OCI-M1 (cell line): ENCODE measurements at places on chromosomes 12 and 14.

GRCh38 chr14:105317546-105317945 is 3.0 kb downstream of the PACS2 start:
- no peak for DNase-seq

DNA sequence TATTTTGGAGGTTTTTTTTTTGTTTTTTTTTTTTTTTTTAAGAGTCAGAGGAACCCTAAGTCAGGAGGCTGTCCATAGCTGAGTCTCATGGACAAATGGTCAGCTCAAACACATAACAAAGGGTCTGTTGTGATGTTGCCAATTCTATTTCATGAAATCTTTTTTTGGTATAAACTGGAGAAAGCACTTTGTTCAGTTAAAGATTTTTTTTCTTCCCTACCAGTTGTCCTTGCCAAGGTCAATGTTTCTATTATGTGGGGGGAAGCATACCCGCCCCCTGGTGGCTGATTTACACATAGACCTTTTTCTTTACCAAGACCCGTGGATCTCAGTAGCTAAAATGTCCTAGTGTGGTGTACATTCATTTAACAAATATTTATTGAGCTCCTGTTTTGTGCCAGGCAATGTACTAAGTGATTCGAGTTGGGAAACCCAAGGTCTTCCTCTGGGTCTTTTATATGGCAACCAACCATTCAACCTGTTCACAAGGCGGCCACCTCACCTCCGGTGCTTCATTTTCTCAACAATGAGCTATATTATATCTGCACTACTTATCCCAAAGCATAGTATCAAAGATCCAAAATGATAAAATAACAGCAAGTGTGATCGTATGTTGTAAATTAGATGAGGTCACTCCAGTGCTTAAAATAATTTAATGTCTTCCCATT is 214.5 kb downstream of the PAH start:
- peak; percentile 82 for DNase-seq

DNA sequence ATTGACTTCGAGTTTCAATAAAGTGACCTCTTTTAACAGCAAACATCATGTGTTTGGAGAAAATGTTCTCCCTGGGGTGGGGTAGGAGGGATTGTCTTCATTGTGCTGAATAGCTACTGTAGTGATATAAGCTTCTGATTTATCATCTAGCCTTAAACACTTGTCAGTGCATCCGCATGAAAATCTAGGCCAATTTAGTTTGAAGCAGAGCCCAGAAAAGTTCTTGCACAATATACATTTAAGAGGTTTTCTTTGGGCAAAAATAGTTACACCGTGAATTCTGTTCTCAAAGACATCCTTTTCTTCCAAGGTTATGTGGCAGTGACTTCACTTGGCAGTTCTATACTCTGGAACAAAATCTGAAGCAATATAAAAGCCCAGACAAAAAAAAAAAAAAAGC is 136.0 kb upstream of the IFNG-AS1 start:
- DNase-seq, result no peak

GRCh38 chr12:8639936-8640335 is 22.7 kb downstream of the MFAP5 start:
- no peak for DNase-seq

DNA sequence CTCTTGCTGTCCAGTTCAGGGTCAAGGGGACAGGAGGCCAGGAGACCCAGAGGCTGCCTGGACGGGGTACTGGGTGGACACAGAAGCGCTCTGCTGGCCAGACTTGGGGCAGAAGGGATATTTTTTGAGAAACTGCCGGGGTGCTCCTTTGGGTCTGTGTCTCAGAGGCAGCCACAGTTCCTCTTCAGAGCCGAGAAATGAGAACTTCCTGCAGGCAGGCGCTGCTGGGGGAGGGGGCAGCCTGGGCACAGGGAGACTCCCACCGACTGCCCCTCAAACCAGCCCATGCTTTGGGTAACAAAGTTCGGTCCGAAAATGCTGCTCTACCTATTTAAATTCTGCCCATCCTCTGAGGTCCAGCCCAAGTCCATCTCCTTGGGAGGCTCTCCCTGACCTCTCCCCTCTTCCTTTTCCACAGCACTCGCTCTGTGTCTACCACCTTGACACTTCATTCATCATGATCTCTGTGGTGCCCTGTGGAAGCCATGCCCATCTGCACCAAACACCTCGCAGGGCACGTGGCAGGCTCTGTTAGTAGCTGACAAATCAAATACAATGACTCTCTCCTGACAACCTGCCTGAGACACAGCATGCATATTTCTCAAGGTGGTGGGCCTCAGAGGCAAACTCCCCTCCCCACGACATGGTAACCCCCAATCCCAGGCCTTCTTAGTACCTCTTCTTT is 16.4 kb downstream of the HDAC7 start:
- DNase-seq, result peak; percentile 22

DNA sequence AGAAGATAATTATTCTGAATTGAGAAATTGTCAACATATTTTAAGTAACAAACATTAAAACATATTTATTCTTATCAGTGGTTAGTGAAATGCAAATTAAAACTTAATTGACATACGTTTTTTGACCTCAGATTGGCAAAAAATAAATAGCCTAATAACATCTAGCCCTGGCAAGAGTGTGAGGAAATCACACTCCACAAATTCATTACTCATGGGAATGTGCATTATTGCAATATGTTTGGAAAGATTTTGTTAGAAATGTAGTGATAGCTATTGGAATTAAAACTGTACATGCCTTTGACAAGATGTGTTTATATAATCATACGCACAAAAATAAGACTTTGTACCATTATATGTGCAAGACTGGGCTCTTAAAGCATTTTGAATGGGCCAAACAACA is 168.6 kb downstream of the KITLG start:
- no peak for DNase-seq

- no peak for DNase-seq
Observed at GRCh38 chr14:61183196-61183885, 97.8 kb downstream of the TMEM30B start.

DNA sequence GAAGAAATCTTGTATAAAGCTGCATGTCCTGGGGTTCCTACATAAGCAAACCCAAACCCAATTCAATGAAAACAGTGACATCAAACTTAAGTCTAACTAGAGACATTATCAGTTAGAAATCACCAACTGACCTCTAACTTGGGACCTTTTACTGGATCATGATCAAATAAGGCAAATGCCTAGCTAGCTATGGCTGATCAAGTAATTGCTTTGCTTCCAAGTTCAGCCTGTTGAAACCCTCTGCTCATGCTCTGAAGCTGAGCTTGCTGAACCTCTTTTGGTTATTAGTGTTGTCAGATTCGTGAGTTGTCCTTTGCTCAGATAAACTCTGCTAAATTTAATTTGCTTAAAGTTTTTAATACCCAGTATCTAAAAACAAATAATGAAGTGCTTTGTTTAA is 28.9 kb downstream of the ZDHHC17 start:
- no peak for DNase-seq

DNA sequence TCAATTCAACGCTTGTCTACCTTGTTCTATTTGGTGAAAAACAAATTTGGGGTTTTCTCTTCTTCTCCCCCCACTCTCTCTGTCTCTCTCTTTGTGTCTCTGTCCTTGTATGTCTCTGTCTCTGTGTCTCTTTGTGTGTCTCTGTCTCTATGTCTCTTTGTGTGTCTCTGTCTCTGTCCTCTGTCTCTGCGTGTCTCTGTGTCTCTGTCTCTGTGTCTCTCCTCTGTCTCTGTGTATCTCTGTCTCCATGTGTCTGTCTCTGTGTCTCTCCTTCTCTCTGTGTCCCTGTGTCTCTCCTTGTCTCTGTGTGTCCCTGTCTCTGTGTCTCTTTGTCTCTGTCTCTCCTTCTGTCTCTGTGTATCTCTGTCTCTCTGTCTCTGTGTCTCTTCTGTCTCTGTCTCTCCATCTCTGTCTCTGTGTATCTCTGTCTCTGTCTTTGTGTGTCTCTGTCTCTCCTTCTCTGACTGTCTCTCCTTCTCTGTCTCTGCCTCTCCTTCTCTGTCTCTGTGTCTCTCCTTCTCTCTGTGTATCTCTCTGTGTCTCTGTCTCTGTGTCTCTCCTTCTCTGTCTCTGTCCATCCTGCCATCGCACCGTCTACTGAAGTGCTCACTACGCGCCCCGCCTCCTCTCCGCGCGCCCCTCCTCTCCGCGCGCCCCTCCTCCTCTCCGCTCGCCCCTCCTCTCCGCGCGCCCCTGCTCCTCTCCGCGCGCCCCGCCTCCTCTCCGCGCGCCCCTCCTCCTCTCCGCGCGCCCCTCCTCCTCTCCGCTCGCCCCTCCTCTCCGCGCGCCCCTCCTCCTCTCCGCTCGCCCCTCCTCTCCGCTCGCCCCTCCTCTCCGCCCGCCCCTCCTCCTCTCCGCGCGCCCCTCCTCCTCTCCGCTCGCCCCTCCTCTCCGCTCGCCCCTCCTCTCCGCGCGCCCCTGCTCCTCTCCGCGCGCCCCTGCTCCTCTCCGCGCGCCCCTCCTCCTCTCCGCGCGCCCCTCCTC is 12.8 kb downstream of the LRCOL1 start:
- DNase-seq, result peak; percentile 46

DNA sequence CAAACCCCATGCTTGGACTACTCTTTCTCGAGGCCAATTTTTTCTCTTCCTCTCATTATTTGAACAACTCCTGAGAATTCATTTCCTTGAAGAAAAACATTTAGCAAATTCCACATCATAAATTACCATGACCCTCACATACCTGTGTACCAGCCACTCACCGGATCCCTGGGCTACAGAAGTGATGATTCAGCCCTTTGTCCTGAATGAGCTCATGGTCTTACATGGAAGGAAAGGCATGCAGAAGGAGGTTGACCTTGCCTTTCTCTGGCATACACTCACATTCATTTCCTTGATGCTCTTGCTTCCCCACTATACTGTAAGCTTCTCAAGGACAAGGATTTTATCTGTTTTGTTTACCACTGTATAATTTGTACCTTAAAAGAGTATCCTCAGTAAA is 191.5 kb downstream of the SLC5A8 start:
- DNase-seq, result no peak

- DNase-seq, result peak; percentile 63
Observed at GRCh38 chr12:48817873-48818830, at the start of gene CACNB3. Gene CACNB3 (plus strand): TSS chr12:48818496. CDS start chr12:48818930, 434 bp downstream.

- DNase-seq, result peak; percentile 43
Observed at GRCh38 chr12:120290609-120291305, 946 bp downstream of the RNU4-2 start.

GRCh38 chr14:98947911-98948595 is 323.9 kb downstream of the BCL11B start:
- DNase-seq, result no peak

GRCh38 chr14:81474148-81474492 is 59.5 kb downstream of the SEL1L start:
- peak; percentile 57 for DNase-seq

- peak; percentile 33 for DNase-seq
Observed at GRCh38 chr14:61438860-61439765, 117.7 kb downstream of the PRKCH start.

- no peak for DNase-seq
Observed at GRCh38 chr12:25146686-25147085, 48.3 kb downstream of the DNAI7 start.

DNA sequence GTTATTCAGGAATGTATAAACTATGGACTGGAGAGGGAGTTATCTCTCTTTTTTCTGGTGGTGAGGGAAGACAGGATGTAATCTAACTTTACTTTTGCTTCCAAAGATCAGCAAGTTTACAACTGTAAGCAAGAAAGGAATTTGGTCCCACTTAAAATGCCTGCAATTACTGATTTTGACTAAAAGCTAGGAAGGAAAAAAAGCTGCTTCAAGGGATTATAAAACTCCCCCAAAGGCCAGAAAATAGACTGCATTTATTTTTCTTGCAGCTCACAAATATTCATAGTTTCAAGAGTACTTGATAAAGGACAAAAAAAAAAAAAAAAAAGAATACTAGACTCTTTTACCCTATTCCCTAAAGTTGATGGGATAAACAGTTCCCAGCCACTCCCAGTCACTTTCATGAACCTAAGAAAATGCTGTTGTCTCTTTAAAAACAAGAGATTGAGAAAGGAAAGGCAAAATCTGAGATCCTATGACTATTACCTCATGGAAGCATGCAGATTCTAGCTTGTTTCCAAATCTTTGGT is 128.7 kb upstream of the BMP4 start:
- no peak for DNase-seq

DNA sequence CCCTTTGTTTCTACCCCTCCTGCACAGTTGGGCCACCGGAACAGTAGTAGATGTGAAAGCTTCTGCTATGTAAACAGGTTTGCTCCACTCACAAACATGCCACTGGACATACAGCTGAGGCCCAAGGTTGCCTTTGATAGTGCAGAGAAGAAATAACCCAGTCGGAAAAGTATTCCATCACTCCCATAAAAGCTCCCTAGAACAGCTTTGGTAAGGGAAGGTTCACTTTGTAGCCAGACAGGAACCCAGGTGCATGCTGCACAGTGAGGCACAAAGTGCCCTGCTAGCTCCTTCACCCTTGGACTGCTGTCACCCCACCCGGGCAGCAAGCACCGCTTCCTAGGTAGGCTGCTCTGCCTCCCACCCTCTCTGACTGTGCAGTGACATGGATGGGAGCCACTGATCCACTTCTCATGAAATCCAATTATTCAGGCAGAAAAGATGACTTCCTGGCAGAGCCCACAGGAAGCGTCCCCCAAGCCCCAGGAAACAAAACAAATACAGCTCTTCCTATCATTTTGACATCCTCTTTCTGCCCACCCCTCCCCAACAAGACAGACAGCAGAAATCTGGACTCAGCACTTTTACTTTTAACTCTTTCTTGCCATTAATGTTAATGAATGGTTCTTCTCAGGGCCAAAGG is 100.2 kb downstream of the SRGAP1 start:
- no peak for DNase-seq

DNA sequence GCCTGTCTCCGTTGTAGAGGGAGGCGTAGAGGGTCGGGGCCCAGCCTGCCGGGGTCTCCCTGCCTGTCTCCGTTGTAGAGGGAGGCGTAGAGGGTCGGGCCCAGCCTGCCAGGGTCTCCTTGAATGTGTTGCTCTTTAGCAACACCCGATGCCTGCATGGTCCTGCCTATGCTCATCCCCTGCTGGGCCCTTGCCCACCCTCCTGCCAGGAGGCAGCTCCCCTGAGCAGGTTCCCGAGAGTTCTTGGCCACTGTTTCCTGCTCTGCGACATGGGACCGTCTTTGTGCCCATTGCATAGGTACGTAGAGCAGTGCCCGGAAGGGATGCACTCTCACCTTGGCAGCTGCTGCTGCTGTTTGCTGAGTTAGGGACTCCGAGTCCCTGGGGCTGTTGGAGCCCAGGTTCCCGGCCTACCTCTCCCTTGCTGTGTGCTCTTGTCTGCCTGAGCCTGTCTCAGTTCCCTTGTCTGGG is 3.3 kb downstream of the KIF26A start:
- no peak for DNase-seq

- DNase-seq, result no peak
Observed at GRCh38 chr12:68397566-68398158, 65.5 kb upstream of the MDM1 start.

- no peak for DNase-seq
Observed at GRCh38 chr12:68190301-68190700, 30.8 kb upstream of the IFNG start.

DNA sequence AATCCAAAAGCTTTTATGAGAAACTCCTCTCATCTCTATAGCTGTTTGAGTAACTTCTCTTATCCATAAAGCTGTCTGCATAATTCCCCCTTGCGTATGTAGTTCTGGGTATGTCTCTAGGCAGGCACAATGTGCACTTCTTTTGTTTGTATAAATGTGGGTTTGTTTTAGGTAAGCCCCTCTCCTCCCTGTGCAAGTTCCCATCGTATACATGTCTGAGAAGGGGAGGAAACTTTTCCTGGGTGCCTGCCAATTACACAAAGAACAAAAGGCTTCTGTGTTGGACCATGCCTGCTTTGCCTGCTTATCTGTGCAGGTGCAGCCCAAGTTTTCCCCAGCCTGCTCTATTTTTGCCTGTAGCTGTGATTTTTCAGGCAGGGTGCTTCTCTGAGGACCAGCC is 96.7 kb downstream of the CCER1 start:
- DNase-seq, result no peak
